ENCODE measurements at places on chromosomes 16 and 17. TPM values are rescaled to one million over a fixed set of nuclear protein-coding genes. Genes with fewer than 3 reads are reported as not detected.
A peak's percentile ranks its signal among the peaks of the same experiment; 100 is the strongest.

- peak; percentile 53 for DNase-seq
These were observed 692 bp upstream of the SOCS1 start for GRCh38 chr16:11256661-11257130.

GRCh38 chr16:73543970-73544599 is 496.2 kb upstream of the ZFHX3 start:
- no peak for DNase-seq

DNA sequence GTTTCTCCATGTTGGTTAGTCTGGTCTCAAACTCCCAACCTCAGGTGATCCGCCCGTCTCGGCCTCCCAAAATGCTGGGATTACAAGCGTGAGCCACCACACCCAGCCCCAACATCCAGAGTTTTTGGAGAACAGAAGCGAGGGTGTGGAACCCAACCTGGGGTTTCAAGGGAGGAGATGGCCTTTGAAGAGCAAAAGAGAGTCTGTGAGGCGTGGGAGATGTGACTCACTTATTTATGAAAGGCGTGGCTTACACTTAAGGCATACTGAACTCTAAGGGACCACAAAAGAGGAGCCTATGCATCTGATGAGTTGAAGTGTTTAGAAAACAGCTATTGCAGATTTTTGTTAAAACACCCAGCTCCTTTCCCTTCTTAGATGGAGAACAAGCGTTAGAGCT is 18.9 kb downstream of the ARSG start:
- no peak for DNase-seq

GRCh38 chr16:68379472-68380347 is 68.6 kb downstream of the SMPD3 start:
- no peak for DNase-seq

Gene BRIP1
- 4.8 TPM for total RNA-seq

Gene NME3
- 224 TPM for total RNA-seq

Gene MMP28
- total RNA-seq: 0.25 TPM

- DNase-seq: no peak
These were observed 26.4 kb downstream of the PIGL start for GRCh38 chr17:16243385-16243784.

- DNase-seq: no peak
These were observed at the start of gene RHBDL3 for GRCh38 chr17:32265192-32265923. RHBDL3 (plus strand) TSS chr17:32265832; CDS start chr17:32266190, 358 bp downstream.

Gene SEZ6L2
- 12.3 TPM for total RNA-seq

- no peak for DNase-seq
These were observed 372.5 kb downstream of the SNX29 start for GRCh38 chr16:12348733-12349704.

Gene CCL4
- not detected for total RNA-seq

GRCh38 chr16:489606-490005 is 37.9 kb upstream of the CAPN15 start:
- DNase-seq: no peak

GRCh38 chr16:22652463-22652845 is 141.8 kb downstream of the NPIPB5 start:
- DNase-seq: no peak

DNA sequence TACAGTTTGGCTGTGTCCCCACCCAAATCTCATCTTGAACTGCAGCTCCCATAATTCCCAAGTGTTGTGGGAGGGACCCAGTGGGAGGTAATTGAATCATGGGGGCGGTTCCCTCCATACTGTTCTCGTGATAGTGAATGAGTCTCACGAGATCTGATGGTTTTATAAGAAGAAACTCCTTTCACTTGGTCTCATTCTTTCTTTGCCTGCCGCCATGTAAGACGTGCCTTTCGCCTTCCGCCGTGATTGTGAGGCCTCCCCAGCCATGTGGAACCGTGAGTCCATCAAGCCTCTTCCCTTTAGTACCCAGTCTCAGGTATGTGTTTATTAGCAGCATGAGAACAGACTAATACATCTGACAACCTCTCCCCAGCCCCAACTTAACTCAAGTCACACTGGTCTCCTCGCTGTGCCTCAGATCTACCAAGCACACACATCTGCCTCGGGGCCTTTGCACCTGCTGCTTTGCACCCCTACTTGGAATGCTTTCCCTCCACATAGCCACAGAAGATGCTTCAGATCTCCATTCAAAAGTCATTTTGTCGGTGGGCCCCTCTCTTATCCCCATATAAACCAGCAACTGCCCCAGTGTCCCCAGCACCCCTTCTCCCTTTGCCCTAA is 74.4 kb downstream of the RPH3AL start:
- no peak for DNase-seq

- DNase-seq: no peak
These were observed 10.9 kb downstream of the ZNF200 start for GRCh38 chr16:3223913-3224515.

DNA sequence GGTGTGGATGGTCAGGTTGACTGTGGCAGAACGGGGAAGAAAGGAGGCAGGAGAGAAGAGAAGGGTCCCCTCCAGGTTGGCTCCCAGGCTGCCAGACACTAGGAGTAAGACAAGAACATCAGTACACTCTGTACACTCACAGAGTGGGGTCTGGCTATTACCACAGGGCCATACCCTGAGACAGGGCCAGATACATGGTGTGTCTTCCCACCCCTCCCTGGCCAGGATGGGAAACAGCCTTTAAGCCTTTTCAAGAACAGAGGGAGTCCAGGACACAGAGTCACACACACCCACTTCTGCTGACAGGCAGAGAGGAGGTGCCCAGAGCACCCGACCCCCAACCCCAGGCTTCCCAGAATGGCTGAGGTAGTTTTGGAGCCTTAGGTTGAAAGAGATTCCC is 99.4 kb downstream of the LITAF start:
- no peak for DNase-seq

Gene GUCY2D
- 0.03 TPM for total RNA-seq

DNA sequence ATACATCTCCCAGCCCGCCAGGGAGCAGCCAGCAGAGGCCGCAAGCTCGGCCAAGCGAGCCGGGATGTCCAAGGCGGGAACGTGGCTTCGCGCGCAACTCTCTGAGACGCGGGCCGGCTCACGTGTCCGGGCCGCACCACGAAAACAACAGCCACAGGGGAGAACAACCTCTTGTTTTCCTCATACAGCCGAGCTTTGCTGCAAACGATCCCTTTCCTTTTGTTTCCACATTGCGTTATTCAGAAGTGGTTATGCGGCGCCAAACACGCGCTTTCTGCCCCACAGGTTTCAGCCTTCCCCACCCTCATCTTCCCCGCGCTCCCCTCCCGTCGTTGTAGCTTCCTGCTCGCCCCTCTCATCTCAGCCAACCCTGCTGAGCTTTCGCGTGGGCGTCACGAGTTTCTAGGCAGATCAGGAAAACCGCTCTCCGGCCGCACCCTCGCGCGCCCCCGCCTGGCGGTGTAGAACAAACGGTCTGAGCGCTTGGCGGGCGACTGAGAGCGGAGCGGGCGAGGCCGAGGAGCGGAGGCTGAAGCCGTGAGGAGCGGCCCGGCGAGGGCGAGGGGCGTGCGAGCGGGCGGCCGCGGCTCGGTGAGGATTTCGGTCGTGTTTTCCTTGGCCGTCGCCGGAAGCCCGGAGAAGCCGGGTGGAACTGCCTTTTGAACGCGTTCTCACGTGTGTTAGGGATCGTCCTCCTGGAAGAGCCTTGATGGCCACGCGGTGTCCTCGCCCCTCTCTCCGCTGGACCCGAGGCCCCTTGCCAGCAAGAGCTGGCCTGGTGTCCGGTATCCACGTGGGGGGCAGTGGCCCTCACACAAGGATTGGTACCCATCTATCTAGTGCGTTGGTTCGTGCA is 6.6 kb upstream of the SMARCD2 start:
- DNase-seq: no peak

- DNase-seq: no peak
These were observed 30.2 kb downstream of the CACNG5 start for GRCh38 chr17:66865151-66865550.

DNA sequence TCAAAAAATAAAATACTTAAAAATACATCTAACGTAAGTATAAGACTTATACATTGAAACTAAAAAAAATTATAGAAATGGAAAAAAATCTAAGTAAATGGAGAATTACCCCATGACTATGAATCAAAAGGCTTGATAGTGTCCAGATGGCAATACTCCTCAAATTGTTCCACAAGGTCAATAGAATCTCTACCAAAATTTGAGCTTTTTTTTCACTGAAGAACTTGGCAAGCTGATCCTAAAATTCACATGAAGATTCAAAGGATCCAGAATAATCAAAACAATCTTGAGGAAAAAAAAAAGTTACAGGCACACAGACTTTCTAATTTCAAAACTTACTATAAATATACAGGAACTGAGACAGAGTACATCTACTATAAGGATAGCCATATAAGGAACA is 448.4 kb upstream of the CDH11 start:
- DNase-seq: no peak

DNA sequence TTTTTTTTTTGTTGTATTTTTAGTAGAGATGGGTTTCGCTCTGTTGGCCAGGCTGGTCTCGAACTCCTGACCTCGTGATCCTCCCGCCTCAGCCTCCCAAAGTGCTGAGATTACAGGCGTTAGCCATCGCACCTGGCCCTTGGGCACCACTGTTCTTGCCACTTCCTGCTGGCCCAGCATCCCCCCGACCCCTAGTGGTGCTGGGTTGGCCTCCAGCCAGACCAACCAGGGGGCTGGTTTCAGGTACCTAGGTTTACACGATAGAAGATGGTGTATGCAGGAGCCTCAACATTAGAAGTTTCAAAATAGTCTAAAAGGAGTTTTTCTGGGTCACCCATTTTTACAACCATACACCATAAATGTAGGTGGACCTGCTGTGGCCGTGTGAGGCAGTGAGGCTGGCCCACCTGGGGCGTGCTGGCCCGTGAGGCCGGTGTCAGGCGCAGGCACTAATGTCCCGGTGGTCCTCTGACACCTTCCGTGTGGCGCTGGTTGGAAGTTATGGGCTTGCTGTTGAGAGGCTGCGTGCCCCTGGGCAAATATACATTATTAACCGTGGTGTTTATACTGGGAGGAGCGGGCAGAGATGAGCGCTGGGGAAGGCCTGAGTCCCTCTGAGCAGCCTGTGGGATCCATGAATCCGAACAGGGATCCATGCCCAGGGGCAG is 43.5 kb downstream of the CFAP20 start:
- DNase-seq: no peak

GRCh38 chr16:71367241-71367976 is 8.9 kb downstream of the CALB2 start:
- DNase-seq: peak; percentile 85

Gene ITGAD
- not detected for total RNA-seq

GRCh38 chr16:28984619-28985135 is at the start of gene LAT:
LAT (plus strand) TSS chr16:28985052; CDS start chr16:28985418, 366 bp downstream.
- DNase-seq: peak; percentile 39

GRCh38 chr17:77328823-77329740 is 188.3 kb downstream of the SEC14L1 start:
- DNase-seq: no peak

Gene VWA3A
- total RNA-seq: not detected

GRCh38 chr17:63524051-63524450 is 893 bp downstream of the KCNH6 start:
- DNase-seq: no peak

- DNase-seq: no peak
These were observed 97.1 kb upstream of the GNAO1 start for GRCh38 chr16:56094231-56094630.

DNA sequence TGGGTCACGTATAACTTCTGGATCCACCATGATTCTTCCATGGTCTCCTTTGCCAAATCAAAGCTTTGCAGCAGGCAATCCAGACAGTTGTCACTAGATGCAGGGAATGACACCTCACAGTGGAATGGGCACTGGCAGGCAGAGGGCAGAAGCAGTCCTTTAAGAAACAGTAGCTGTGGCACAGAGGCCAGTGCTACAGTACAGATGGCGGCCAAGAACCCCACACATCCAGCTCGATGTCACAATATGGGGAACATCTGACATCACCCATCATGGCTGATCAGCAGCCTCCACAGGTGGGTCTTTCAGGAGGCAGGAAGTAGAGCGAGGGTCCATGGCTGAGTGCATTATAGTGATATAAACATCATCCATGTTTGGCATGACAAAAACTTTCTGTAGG is 18.8 kb upstream of the ERN1 start:
- peak; percentile 58 for DNase-seq

Gene PMP22
- total RNA-seq: not detected

Gene DEXI
- total RNA-seq: 54.8 TPM

DNA sequence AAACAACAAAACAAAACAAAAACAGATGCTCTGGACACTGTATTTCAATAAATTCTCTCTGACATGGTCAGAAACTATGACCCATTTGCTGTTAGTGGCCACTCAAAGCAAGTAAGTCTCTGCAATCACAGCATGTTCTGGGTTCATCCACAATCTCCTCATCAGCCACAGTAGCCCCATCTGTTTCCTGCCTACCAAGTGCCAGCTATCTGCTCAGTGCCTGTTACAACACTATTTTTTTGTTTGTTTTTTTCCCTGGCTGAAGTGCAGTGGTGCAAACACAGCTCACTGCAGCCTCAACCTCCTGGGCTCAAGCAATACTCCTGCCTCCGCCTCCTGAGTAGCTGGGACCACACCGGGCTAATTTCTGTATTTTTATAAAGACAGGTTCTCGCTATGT is 137.9 kb downstream of the SOX9 start:
- DNase-seq: no peak

DNA sequence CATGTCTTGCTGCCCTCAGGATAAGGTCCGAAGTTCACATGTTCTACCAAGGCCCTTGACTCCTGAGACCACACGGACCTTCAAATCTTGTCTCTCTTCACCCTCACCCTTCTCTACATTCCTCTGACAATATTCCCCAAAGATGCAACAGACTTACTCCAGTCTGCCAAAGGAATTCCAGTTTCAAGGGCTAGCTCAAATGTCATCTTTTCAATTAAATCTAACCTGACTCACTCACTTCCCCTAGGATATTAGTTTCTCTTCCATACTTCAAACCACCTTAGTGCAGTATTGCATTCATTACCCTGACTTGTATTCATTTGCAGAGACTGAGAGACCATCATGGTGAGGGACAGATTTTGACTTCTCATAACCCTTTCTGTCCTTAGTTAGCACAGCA is 59.6 kb upstream of the ADCY9 start:
- DNase-seq: no peak

DNA sequence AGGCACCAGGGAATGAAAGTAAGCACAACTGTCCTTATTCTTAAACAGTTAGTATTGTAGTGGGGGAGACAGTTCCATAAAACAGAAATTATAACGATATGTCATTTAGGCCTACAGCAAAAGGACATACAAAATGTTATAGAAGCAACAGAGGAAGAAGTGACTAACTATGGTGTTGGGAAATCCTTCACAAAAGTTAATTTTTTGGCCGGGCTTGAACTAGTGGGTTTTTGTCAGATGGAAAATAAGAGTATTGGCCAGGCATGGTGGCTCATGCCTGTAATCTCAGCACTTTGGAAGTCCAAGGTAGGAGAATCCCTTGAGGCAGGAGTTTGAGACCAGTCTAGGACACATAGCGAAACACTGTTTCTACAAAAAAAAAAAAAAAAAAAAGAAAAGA is 127.8 kb downstream of the SSH2 start:
- DNase-seq: no peak

Gene CCL14
- total RNA-seq: 0.37 TPM

Gene VAT1L
- not detected for total RNA-seq

Gene NPIPA2
- total RNA-seq: not detected
